ENCODE measurements at places on chromosomes 7 and 10.

- DNase-seq: no peak
Observed at GRCh38 chr10:30459283-30459682, 25.3 kb downstream of the MAP3K8 start.

GRCh38 chr7:673681-674453 is 52.6 kb upstream of the DNAAF5 start:
- DNase-seq: no peak

DNA sequence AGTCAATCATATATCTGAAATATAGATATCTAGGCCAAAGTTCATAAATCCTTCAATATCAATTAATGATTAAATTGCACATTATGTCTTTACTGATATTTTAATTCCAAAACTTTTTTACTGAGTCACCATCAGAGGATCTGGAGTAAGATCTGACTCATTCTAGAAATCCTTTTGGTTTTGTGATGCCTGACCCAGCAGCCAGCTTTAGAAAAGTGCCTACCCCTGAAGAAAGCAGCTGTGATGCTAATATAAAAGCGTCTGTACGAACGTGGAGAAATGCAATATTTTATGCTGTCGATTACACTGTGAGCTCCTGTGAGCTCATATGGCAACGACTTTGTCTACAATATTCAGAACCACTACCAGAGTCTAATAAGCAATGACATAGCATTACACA is 142.5 kb upstream of the LRRTM3 start:
- DNase-seq: no peak

DNA sequence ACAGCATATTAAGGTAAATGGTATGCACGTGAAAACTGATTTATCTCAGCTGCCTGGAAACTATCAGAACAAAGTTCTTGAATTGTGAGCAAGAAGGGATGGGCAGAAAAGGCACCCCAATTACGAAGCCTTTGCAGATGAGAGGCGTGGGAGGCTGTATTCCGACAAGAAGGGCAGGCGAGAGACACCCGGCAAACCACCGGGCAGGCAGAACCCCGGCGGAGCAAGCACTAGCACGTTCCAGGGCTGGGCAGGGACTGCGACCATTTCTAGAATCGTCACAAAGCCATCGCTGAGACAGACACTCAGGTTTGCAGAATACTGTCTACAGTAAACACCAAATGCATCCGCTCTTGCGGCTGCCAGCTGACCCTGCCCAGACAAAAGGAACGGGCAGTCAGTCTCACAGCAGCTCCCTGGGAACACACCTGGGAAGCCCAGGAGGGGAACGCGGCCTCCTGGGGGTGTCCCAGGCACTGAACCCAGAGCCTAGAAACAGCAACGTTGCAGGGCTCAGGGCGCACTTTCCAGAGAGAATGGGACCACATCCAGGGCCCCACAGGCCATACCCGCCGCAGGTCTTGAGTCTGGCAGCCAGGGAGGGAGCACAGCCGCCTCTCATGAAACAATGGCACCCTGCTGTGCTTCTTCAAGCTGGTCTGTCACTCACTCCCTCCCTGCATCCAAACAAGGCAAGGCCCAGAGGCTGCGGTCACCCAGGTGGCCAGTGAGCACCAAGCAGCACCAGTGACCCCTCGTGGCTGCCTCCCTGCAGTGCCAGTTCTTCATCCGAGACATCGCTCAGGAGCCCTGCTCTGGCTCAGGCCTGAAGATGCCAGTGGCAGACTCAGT is 261.9 kb downstream of the PTPRN2 start:
- DNase-seq: no peak

DNA sequence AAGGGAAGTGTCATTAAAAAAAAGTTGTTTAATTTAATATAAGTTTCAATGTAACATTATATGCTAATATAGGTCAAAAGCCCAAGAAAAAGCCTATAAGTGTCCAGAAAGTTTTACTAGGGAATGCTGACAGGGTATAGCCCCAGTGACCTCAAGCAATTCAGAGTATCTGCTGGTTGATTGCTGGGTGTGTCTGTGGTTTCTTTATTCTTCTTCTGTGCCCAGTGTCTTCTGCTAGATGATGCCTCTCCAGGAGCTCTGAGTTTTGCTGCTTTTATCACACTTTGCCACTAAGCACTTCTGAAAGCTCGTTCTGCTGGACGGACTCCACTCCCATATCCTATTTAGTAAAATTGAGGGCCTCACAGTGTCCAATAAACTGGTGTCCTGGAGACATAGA is 212.2 kb upstream of the NRG3 start:
- DNase-seq: no peak

DNA sequence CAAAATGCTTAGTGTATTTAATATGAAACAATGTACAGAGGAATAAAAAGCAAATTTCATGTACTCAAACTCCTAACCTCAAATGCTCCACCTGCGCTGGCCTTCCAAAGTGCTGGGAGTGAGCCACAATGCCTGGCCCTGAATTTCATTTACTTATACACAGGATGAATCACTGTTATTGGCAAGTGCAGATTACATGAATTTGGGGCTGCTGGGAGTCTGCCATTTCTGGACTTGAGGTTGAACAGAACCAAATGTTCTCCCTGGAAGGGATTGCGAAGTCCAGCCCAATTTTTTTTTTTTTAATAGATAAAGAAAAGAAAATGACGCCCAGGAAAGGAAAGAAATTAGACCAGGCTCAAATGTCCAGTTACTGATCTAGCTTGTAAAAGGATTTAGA is 6.8 kb upstream of the CSTF2T start:
- DNase-seq: no peak

Measured in renal cortex interstitium (tissue), 15 donors.